ENCODE measurements at places on chromosomes 13 and 19. TPM values are rescaled to one million over a fixed set of nuclear protein-coding genes. Genes with fewer than 3 reads are reported as not detected.

CNN1 gene
- 33.3 TPM for total RNA-seq

ZFP82 gene
- total RNA-seq: 7.1 TPM

SCEL gene
- not detected for total RNA-seq

ZNF433 gene
- total RNA-seq: 2.3 TPM

ADM5 gene
- 0.12 TPM for total RNA-seq

ACER1 gene
- not detected for total RNA-seq

RNASEH2A gene
- total RNA-seq: 7.7 TPM

ARHGAP33 gene
- 3.0 TPM for total RNA-seq

LSR gene
- total RNA-seq: not detected

JAK3 gene
- total RNA-seq: 3.1 TPM

ZNF563 gene
- 3.7 TPM for total RNA-seq

TMC4 gene
- total RNA-seq: 1.3 TPM

KLK2 gene
- not detected for total RNA-seq

STOML3 gene
- total RNA-seq: not detected

DKKL1 gene
- not detected for total RNA-seq

ZNF626 gene
- total RNA-seq: 6.9 TPM

ZBTB32 gene
- total RNA-seq: not detected

CABP5 gene
- total RNA-seq: not detected

C19orf12 gene
- 40.1 TPM for total RNA-seq

ZNF610 gene
- 1.8 TPM for total RNA-seq

EEF2 gene
- total RNA-seq: 5,415 TPM

TEX26 gene
- not detected for total RNA-seq

LILRA6 gene
- not detected for total RNA-seq

PIK3R2 gene
- 48.8 TPM for total RNA-seq

LYL1 gene
- total RNA-seq: 6.1 TPM

ZNF296 gene
- 3.1 TPM for total RNA-seq

ZNF888 gene
- total RNA-seq: 0.68 TPM

VAV1 gene
- total RNA-seq: not detected

CPB2 gene
- total RNA-seq: not detected

CACNG6 gene
- 0.09 TPM for total RNA-seq

KLK1 gene
- total RNA-seq: not detected

EFNB2 gene
- total RNA-seq: 4.0 TPM

Measured in pericardium fibroblast (primary cell).